Activated CD4-positive, alpha-beta memory T cell treated with anti-CD3 and anti-CD28 coated beads, Interleukin-2, amount 10 ng/mL, durations not matched to agents 7 days and 5 days (primary cell): ENCODE measurements at places on chromosomes 4 and X. TPM values are rescaled to one million over a fixed set of nuclear protein-coding genes. Genes with fewer than 3 reads are reported as not detected.

DNA sequence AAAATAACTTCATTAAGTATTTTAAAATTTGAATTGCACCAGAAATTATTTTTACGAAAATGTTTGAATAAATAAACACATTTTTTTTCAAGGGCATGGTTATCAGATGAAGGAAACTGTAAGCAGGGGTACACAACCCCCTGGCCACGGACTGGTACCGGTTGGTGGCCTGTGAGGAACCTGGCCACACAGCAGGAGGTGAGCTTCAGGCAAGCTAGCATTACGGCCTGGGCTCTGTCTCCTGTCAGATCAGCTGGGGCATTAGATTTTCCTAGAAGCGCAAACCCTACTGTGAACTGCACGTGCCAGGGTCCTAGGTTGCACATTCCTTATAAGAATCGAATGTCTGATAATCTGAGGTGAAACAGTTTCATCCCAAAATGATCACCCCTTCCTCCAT lies 1499.7 kb upstream of the AGA start:
- DNase-seq: no peak
- no peaks in the 10 kb centered on the region for H3K36me3 ChIP-seq
- H3K27me3 ChIP-seq: no peaks in the 10 kb centered on the region
- no peak overlapping the region for H3K4me3 ChIP-seq
- H3K27ac ChIP-seq: no peak overlapping the region

GRCh38 chrX:115689931-115690330 lies 129.0 kb downstream of the PLS3 start:
- H3K27ac ChIP-seq: no peak overlapping the region
- H3K4me3 ChIP-seq: no peak overlapping the region
- H3K36me3 ChIP-seq: no peaks in the 10 kb centered on the region
- no peaks in the 10 kb centered on the region for H3K27me3 ChIP-seq

The SYTL4 gene
- total RNA-seq: not detected

The SLC10A6 gene
- total RNA-seq: not detected
